H1 (cell line): ENCODE measurements at places on chromosomes 7 and 10. TPM values are rescaled to one million over a fixed set of nuclear protein-coding genes. Genes with fewer than 3 reads are reported as not detected.
A peak's percentile ranks its signal among the peaks of the same experiment; 100 is the strongest.

DNA sequence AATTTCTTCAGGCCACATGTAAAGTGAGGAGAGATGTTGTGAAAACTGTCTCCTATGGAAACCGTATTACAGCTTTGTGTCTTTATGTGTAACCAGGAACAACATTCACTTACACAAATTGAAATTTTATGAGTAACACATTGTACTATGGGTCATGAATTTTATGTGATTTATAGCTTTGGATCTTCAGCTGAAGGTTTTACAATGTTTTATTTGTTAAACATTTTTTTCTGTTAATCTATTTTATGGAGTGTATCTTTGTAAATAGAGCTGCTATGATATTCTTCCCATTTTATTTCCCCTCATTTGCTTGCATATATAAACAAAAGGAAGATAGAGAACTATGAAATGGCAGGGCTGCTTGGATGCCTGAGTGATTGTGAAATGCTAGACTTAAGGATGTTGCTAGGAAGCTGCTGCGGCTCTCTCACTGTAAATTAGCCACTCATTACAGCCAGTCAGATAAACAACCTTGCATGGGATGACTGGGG is 104.5 kb upstream of the PCLO start:
- no peaks in the 10 kb centered on the region for H3K27me3 ChIP-seq
- no peaks in the 10 kb centered on the region for H3K4me1 ChIP-seq
- H3K27ac ChIP-seq, result no peak overlapping the region
- no peak overlapping the region for H3K4me3 ChIP-seq
- no peak for DNase-seq
- no peaks in the 10 kb centered on the region for H3K36me3 ChIP-seq

DNA sequence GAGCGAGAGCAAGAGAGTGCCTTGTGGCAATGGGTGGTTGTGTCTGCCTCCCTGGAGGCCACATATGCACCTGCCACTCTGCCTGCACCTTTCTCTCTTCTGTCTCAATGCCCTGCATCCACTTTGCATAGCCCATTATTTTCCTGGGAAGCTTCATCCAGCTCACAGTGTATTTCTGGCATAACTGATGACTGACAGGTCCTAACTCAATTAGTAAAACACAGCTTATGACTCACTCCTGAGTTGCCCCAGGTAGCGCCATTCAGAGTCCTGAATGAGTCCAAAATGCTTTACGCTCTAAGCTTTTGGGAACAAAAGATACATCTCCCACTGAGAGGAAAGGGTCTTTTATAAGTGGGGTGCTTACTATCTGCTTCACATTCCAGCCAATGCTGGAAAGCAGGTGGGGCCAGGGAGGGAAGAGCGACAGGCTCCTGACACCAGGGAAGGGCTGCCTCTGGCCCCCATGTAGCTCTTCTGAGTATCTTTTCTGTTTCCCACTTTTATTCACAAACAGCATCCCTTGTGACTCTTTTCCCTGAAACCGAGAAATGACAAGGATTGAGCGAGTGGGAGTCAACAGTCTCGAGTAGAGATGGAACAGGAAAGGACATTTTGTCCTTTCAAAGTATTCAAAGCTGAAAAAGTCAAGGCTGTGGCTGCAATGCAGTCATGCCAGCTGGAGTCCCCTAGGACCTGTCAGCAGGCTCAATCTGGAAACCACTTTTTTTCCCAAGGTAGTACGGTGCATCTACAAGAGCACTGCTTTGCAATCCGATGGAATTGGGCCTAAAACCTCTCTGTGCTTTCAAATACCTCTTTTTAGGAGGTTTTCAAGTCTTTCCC is 479.3 kb upstream of the PODXL start:
- H3K36me3 ChIP-seq, result no peaks in the 10 kb centered on the region
- no peak overlapping the region for H3K4me3 ChIP-seq
- peaks cover 2% of the 10 kb centered on the region; the same call in 1 of the 2 replicates for H3K4me1 ChIP-seq
- no peaks in the 10 kb centered on the region for H3K27me3 ChIP-seq

The MOGAT3 gene
- total RNA-seq, result 0.82 TPM in 1 of 2 replicates, not detected in the other

- H3K4me1 ChIP-seq, result no peaks in the 10 kb centered on the region
- no peak overlapping the region for H3K27ac ChIP-seq
- no peak overlapping the region for H3K4me3 ChIP-seq
- no peaks in the 10 kb centered on the region for H3K27me3 ChIP-seq
- DNase-seq, result no peak
These were observed 9.8 kb upstream of the SEMA3D start for GRCh38 chr7:85196696-85197095.

The VSTM2A gene
- 0.58 and 0.77 TPM in 2 replicates for total RNA-seq

DNA sequence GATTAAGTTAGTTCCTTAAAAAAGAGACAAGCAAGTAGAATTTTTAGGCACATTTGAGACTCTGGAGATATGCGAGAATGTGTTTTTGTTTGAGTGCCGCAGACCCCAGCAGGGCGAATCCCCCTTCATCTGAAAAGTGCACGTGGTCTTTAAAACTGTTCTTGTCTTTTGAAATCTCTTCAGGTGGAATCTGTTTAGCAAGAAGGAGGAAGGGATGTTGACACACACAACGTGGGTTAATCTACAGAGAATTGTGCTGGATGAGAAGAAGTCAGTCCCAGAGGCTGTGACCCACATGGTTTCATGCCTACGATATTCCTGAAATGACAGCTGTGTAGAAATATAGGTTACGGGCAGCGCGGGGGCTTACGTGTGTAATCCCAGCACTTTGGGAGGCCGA is 27.1 kb upstream of the ZFAND2A start:
- H3K36me3 ChIP-seq, result no peaks in the 10 kb centered on the region
- DNase-seq, result no peak
- H3K4me3 ChIP-seq, result no peak overlapping the region
- H3K4me1 ChIP-seq, result no peaks in the 10 kb centered on the region
- no peak overlapping the region for H3K27ac ChIP-seq

- no peaks in the 10 kb centered on the region; the same call in 1 of the 2 replicates for H3K4me1 ChIP-seq
- H3K27me3 ChIP-seq, result no peaks in the 10 kb centered on the region
- H3K27ac ChIP-seq, result peak overlapping the region; percentile 86
- no peak for DNase-seq
- H3K4me3 ChIP-seq, result peak overlapping the region; percentile 83
These were observed 672 bp downstream of the GTPBP4 start for GRCh38 chr10:988667-989545.

DNA sequence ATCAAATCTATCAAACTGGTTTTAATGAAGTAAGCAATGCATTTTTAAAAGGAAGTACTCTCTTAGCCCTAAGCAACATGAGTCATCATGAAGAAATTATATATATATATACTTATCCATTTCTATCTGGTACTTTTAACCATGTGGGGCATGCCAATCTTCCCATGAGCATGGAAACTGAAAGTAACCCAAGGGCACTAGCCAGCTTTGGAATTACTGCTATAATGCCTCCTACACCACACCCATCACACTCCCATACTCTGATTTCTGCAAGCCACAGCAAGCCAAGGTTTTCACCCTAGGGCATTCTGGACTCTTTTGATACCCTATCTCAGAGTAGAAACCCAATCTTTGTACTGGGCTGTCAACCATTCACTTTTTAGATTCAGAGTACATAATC is 204.6 kb downstream of the IMMP2L start:
- H3K27me3 ChIP-seq, result no peaks in the 10 kb centered on the region
- H3K4me3 ChIP-seq, result no peak overlapping the region
- H3K27ac ChIP-seq, result no peak overlapping the region
- no peaks in the 10 kb centered on the region for H3K36me3 ChIP-seq

The HEPACAM2 gene
- not detected in 2 replicates for total RNA-seq

DNA sequence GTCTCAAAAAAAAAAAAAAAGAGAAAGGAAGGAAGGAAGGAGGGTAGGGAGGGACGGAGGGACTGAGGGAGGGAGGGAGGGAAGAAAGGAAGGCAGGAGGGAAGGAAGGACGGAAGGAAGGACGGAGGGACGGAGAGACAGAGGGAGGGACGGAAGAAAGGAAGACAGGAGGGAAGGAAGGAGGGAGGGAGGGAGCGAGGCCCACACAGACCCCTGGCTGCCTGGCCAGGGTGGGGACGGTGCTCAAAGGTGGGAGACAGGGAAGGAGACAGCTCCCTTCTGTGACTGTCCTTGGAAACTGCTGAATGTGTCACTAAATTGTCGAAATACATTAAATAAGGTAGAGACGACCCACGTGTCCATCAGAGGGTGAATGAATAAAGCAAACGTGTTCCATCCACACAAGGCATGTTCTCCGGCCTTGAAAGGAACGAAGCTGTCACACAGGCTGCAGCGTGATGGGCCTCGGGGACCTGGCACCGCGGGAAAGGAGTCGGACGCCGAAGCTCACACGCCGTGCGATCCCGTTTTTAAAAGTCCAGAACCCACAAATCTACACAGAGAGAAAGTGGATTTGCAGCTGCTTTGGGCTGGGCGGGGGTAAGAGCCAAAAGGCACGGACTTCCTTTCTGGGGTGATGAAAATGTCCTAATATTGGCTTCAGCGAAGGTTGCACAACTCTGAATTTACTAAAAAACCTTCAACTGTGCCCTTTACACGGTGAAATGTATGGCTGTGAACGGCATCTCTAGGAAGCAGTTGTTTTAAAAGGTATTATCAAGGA is 23.3 kb downstream of the ADAP1 start:
- DNase-seq, result no peak
- H3K36me3 ChIP-seq, result no peaks in the 10 kb centered on the region
- H3K27ac ChIP-seq, result no peak overlapping the region
- no peaks in the 10 kb centered on the region for H3K27me3 ChIP-seq

The MYL7 gene
- 3.3 and 3.6 TPM in 2 replicates for total RNA-seq

The KIF11 gene
- 58.7 and 59.2 TPM in 2 replicates for total RNA-seq

The FAM180A gene
- total RNA-seq, result not detected in 2 replicates

The CPA4 gene
- total RNA-seq, result not detected in 2 replicates

The GPR26 gene
- total RNA-seq, result 0.09 and 0.10 TPM in 2 replicates

- H3K4me3 ChIP-seq, result no peak overlapping the region
- no peak overlapping the region for H3K27ac ChIP-seq
- H3K4me1 ChIP-seq, result no peaks in the 10 kb centered on the region
- H3K36me3 ChIP-seq, result peaks cover 10% of the 10 kb centered on the region; the same call in 1 of the 2 replicates
- no peaks in the 10 kb centered on the region for H3K27me3 ChIP-seq
These were observed 115.2 kb downstream of the HIP1 start for GRCh38 chr7:75623390-75624133.

DNA sequence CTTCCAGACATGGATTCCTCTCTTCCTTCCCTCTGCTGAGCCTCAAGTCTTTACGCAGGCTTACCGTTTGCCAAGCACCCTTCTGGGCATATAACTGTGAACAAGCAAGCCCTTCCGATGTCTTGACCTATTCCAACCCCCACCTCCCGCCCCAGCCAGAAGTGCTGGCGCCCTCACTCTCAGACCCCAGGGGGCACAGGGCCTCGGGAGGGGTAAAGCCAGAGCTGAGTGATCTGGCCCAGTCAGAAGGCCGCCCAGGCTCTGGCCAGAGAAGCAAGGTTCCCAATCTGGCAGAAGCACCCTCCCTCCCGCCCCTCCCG is 1.2 kb downstream of the PRRT4 start:
- peaks cover 5% of the 10 kb centered on the region; the same call in 1 of the 2 replicates for H3K4me1 ChIP-seq
- no peak overlapping the region for H3K27ac ChIP-seq
- H3K36me3 ChIP-seq, result no peaks in the 10 kb centered on the region

- no peaks in the 10 kb centered on the region for H3K27me3 ChIP-seq
- H3K4me1 ChIP-seq, result peaks cover 9% of the 10 kb centered on the region; the same call in 1 of the 2 replicates
- DNase-seq, result peak; percentile 75
- H3K27ac ChIP-seq, result peak overlapping the region; percentile 84
- peak overlapping the region; percentile 89 for H3K4me3 ChIP-seq
These were observed 486 bp downstream of the CACNA2D1 start for GRCh38 chr7:82443036-82443546.

The HGF gene
- 0.15 and 0.60 TPM in 2 replicates for total RNA-seq

GRCh38 chr10:97747573-97747972 is 10.6 kb downstream of the ZFYVE27 start:
- no peak overlapping the region for H3K27ac ChIP-seq
- no peaks in the 10 kb centered on the region for H3K27me3 ChIP-seq
- no peak overlapping the region for H3K4me3 ChIP-seq

The CCL24 gene
- not detected in 2 replicates for total RNA-seq

The ZNF716 gene
- total RNA-seq, result not detected in 2 replicates

- no peak for DNase-seq
- H3K4me1 ChIP-seq, result no peaks in the 10 kb centered on the region
- H3K4me3 ChIP-seq, result no peak within 1 kb of the TSS
These were observed at the start of gene DNAJC12 for GRCh38 chr10:67837541-67838314. Gene DNAJC12, minus strand, starts transcription at chr10:67838188. Its CDS starts 177 bp downstream, at chr10:67838011.

GRCh38 chr10:128865436-128866195 is 601.4 kb upstream of the MGMT start:
- DNase-seq, result no peak
- no peaks in the 10 kb centered on the region for H3K27me3 ChIP-seq
- no peaks in the 10 kb centered on the region for H3K36me3 ChIP-seq

GRCh38 chr7:36606976-36607720 is 117.1 kb downstream of the AOAH start:
- H3K4me3 ChIP-seq, result no peak overlapping the region
- no peak for DNase-seq
- no peaks in the 10 kb centered on the region for H3K36me3 ChIP-seq
- H3K27me3 ChIP-seq, result no peaks in the 10 kb centered on the region
- no peak overlapping the region for H3K27ac ChIP-seq

DNA sequence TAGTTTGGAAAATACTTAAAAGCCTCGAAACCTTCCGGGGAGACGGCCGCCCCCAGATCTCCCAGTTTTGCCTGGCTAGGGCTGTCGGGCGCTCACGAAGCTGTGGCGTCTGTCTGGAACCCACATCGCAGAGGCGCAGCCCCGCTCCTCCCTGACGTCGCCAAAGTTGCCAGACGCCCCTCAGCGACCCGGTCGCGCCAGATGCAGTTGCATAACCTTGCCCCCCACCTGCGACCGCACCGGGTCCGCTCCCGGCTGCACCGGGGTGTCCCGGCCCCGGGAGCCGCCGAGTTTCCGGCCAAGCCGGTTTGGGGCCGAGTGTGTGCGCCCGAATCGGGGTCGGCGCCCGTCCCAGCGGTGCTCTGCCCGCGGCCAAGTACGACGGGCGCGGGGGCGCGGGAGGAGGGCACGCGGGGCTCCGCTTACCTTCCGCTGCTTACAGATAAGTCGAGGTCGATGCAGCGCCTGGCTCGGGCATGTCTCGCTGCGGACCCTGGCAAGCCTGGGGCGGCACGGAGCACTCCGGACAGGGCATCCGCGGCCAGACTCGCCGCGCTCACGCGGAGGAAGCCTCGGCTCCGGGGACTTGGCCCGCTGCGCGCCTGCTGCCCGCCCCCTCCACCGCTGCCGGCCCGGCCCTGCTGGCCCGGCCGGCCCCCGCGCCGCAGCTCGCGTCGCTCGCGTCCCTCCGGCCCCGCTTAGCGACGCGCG is 665 bp downstream of the INSYN2A start:
- H3K4me1 ChIP-seq, result 0 out of 2 replicates have a peak, but pooled peaks cover 9% of the 10 kb centered on the region
- H3K27me3 ChIP-seq, result peaks cover 13% of the 10 kb centered on the region
- no peak for DNase-seq
- H3K36me3 ChIP-seq, result no peaks in the 10 kb centered on the region
- peak overlapping the region; percentile 66 for H3K4me3 ChIP-seq

DNA sequence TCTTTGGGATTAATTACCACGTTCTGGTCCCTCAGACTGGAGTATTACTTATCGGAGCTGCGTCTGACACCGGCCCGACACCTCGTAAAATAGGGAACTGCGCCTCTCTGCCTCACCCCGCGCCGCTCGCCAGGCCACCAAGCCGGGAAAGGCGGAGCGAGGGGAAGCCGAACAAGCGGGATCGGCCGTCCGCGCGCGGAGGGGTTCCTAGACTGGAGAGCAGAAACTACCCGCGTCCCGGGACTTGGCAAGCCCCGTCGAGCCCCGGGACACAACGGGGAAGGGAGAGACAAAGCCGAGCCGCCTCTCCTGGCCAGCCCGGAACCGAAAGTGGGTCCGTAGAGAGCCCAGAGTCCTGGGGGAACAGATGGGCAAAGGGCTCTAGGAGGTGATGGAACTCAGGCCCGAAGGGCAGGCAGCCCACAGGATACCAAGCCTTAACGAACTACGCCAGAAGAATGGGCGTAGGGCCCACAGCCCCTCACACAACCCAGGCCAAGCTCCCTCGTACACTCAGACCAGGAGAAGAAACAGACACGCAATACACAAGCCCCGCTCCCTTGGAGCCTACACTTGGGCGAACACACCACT is 6.5 kb downstream of the LBX1 start:
- no peak for DNase-seq
- H3K4me1 ChIP-seq, result no peaks in the 10 kb centered on the region
- no peak overlapping the region for H3K4me3 ChIP-seq
- H3K36me3 ChIP-seq, result no peaks in the 10 kb centered on the region
